ENCODE measurements at places on chromosomes 2 and 18. TPM values are rescaled to one million over a fixed set of nuclear protein-coding genes. Genes with fewer than 3 reads are reported as not detected.

Gene SP100
- 50.6 TPM for polyA plus RNA-seq

GRCh38 chr18:3626929-3627458 is 177.0 kb downstream of the TGIF1 start:
- no peaks in the 10 kb centered on the region for H3K36me3 ChIP-seq
- no peaks in the 10 kb centered on the region for H3K27me3 ChIP-seq
- DNase-seq, result no peak

- H3K27me3 ChIP-seq, result no peaks in the 10 kb centered on the region
- no peak overlapping the region for H3K27ac ChIP-seq
- no peak overlapping the region for H3K4me3 ChIP-seq
Measured at GRCh38 chr2:135903650-135904049, 27.4 kb upstream of the MCM6 start.

DNA sequence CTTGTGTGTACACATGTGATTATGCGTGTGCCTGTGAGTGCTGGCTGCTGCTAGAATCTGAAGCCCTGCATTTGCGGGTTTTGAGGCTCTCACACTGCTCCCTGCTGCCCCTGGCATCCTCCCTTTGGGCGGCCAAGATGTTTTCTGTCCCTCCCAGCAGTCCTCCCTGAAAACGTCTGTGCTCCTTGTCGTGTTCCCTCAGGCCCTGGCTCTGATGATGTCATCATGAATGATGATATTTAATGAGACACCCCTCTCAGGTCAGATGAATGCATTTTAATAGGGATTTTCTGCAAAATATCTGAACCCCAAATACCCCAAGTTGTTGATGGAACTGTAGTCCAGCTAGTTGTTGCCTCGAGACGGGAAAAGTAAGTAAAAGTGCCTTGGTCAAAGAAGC is 73.1 kb downstream of the TSHZ1 start:
- H3K4me3 ChIP-seq, result no peak overlapping the region
- no peaks in the 10 kb centered on the region for H3K36me3 ChIP-seq

DNA sequence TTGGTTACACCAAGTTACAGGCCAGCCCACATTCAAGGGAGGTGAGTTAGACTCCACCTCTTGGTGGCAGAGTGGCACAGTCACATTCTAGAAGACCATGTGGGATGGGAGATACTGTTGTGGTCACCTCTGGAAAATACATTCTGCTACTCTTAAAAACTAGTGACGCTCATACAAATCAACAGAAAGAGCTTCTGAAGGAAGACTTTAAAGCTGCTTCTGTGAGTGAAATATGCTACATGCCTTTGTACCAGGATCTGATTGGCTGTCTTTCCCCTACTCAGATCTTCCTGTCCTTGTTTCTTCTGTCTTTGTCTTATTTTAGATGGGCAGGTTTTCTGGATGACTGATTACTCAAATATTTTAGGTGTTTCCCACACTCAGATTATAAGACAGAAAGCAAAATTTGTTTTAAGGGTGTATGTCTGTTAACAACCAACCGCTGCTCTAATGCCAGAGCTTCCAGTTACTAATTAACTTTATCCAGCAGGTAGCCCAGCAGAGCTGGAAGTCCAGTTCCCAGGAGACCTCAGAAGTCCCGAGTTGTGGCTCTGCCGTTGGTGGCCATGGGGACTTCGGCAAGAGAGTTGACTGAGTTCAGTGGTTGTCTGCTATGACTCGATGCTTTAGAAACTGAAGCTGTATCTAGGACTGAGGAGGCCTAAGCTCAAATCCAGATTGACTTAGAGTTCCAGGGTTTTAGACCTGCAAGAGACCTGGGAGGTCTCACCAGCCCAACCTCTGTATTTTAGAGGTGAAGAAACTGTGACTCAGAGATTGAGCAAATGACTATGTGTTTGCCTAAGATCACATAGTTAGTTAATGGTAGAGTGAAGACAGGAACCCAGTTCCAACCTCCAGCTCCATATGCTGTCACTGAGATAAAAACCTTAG is 7.4 kb downstream of the IL1R2 start:
- no peaks in the 10 kb centered on the region for H3K4me1 ChIP-seq
- H3K27me3 ChIP-seq, result peaks cover 42% of the 10 kb centered on the region
- H3K36me3 ChIP-seq, result no peaks in the 10 kb centered on the region
- H3K27ac ChIP-seq, result no peak overlapping the region
- no peak overlapping the region for H3K4me3 ChIP-seq

GRCh38 chr2:235018838-235019237 is 67.0 kb downstream of the SH3BP4 start:
- H3K27me3 ChIP-seq, result no peaks in the 10 kb centered on the region
- H3K36me3 ChIP-seq, result no peaks in the 10 kb centered on the region
- DNase-seq, result no peak

DNA sequence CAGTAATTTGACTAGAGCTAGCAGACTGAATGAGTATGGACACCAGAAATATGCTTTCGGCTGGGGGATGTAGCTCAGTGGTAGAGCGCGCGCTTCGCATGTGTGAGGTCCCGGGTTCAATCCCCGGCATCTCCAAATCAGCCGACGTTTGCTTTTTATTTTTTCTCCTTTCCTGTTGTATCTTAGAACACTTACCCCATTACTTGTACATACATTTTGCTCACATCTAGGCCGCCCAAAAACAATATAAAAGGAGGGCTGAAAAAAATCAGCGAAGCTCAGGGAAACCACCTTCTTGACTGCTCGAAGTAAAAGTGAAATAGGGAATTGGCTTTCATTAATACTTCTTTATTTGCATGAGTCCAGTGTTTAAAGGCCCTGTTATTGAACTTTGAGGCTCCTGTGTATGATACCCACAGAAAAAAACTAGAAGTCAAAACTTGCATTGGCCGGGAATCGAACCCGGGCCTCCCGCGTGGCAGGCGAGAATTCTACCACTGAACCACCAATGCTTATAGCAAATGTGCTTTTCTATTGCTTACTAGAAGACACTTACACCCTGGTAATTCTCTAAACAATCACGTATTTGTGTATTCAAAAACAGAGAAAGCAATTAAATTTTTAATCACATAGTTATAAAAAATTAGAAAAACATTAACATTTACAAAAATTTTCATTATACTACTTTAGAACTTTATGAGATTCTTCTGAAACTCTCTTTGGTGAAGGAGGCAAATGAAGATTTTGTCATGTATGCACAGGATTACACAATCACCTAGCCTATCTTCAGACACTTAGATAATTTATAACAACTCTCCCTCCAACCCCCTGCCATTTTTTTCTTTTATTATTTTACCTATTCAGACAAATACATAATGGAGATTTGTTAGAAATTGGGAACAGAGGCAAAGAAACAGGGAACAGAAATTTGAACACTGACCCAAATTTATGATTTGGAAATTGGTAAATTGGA is 35.2 kb upstream of the GPD2 start:
- no peaks in the 10 kb centered on the region for H3K27me3 ChIP-seq
- DNase-seq, result peak; percentile 63

DNA sequence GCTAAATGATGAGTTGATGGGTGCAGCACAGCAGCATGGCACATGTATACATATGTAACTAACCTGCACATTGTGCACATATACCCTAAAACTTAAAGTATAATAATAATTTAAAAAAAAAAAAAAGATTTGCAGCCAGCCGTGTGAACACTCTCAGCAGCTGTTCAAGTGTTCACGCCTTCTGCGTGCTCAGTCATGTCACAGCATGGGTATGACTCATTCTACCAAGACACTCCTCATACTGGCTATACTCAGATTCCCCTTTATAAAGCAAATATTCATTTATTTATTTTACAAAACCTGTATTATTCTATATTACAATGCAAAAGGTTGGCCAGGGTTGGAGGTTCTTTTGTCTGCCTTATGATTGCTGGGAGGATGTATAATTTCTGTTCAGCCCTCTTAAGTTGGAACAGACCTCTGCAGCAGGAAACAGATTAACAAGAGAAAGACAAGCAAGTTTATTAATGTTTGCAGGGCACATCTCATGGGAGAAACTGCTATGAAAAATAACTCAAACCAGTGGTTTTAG is 1230.6 kb upstream of the CHAC2 start:
- no peak overlapping the region for H3K27ac ChIP-seq
- H3K4me1 ChIP-seq, result no peaks in the 10 kb centered on the region
- no peak overlapping the region for H3K4me3 ChIP-seq

DNA sequence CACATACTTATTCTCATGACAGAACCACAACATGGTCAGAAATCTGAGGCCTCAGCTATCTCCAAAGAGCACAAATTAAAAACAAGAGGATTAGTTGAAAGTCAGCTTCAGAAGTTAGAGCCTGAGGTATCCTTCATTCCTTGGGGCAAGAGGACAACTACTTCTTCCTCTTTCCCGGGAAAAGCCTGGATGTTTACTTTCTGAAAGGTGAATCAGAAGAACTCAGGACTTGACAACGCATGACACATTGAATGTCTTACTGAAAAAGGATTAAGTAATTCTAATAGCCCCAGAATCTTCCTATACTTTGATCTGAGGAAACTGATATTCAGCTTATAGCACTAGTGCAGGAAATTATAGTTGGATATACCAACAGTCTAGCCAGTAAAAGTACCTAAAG is 573.2 kb downstream of the METTL4 start:
- no peaks in the 10 kb centered on the region for H3K36me3 ChIP-seq
- H3K4me1 ChIP-seq, result no peaks in the 10 kb centered on the region
- no peak overlapping the region for H3K4me3 ChIP-seq
- no peak overlapping the region for H3K27ac ChIP-seq
- no peaks in the 10 kb centered on the region for H3K27me3 ChIP-seq
